ENCODE measurements at places on chromosomes 5 and 9.

DNA sequence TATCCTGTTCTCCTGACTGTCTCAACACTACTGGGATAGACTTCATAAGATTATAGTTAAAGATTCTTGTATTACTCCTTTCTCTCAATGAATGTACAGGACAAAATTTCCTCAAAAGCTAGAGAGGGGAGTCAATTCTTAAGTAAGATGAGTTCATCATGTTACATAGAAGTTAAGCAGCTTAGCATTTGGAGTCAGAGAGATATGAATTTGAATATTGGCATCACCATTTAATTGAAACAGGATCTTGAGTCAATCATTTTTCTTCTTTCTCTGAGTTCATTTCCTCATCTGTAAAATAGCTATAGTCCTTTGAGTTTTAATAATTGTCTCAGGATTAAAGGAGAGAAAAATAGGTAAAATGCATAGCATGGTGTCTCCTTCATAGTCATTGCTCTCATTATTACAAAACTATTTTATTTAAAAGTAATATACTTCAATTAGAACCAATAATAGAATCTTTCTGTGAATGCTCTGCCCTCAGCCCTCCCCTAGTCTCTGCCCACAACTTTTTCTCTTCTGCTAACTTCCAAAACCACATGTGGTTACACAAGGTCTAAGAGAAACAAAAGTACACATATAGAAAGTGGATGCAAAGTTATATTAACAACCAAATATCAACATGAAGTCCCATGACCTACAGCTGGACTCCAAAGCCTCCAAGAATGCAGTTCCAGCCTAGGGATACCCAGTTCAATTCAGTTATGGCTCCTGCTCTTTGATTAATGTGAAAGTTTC is 265.6 kb downstream of the TLE1 start:
- DNase-seq = no peak

DNA sequence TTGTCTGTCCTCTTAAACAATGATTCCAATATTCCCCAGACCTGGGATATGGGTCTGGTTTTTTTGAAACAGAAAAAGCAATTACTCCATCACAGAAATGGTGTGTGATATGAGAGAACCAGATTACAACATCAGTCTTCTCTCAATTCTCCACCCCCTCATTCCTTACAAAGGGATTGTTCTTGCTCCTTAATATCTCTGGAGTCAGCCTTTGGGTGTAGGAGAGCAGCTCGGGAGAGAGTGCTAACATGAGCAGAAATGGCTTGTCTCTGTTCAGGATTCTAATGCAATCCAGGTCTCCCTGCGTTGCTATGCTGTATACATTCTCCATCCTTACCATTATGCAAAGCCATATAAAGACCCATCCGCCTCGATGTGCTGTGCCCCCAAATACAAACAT is 32.7 kb downstream of the ZFAND5 start:
- DNase-seq = no peak

GRCh38 chr5:77904362-77904761 is 128.2 kb upstream of the TBCA start:
- no peak for DNase-seq

- no peak for DNase-seq
Measured at GRCh38 chr5:123209502-123210027, 120.5 kb downstream of the PRDM6 start.

GRCh38 chr5:142057697-142058056 is 44.9 kb upstream of the GNPDA1 start:
- no peak for DNase-seq

GRCh38 chr5:11027660-11028059 is 266.6 kb upstream of the DAP start:
- DNase-seq = no peak

- no peak for DNase-seq
Measured at GRCh38 chr9:124014956-124015660, 3.5 kb downstream of the LHX2 start.

GRCh38 chr9:92180669-92181181 is 65.5 kb upstream of the SPTLC1 start:
- no peak for DNase-seq

DNA sequence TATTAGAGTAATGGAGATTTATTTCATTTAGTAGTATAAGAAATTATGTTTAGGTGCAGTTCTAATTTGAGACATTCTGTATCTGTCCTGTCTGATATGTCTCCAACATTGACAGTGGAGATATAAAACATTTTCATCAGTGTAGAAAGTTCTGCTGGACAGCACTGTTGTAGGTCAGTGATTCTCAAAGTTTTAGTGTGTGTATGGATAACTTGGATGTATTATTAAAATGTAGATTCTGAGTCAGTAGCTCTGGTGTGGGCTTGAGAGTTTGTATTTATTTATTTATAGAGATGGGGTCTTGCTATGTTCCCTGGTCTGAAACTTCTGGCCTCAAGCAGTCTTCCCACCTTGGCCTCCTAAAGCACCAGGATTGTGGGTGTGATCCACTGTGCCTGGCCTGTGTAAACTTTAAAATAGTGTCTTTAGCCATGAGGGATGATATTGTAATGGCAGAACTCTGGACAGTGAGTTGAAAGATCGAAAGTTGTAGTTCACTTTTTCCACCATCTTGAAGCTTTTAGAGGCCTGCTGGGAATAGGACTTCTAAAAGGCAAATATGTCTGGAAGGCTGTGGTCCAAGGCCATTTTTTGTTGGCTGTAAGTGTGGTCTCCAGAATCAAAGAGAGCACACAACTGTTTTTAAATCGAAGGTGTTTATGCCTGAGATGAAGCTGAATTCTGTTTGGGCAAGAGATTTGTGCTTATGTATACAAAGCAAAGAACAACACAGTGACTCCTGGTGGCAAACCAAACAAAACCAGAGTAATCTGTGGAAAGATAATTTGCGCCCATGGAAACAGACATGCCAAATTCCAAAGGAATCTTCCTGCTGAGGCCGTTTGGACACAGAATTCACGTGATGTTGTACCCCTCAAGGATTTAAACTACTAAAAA is 12.4 kb downstream of the UBAP1 start:
- DNase-seq = no peak

- DNase-seq = no peak
Measured at GRCh38 chr9:133067006-133067405, 5.2 kb downstream of the CEL start.

DNA sequence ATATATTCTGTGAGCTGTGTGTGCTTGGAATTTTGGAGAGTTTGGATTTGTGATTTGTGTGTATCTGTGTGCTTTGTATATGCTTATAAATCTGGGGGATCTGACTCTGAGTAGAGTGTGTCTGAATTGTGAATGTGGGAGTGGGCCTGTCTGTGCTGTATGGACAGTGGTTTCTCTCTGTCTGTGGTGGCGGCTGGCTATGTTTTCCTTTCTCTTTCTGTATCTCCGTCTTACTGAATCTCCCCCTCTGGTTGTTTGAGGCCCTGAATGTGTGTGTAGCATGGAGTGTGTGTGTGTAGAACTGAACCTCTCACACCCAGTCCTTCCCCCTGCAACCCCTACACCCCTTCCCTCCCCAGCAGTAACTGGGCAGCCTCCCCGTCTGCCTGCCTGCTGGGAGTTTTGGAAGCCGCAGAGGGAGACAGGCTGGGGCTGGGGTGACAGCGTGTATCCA is 4.7 kb downstream of the CXXC5 start:
- no peak for DNase-seq
